ENCODE measurements at places on chromosomes 7 and 10.
A peak's percentile ranks its signal among the peaks of the same experiment; 100 is the strongest.

DNA sequence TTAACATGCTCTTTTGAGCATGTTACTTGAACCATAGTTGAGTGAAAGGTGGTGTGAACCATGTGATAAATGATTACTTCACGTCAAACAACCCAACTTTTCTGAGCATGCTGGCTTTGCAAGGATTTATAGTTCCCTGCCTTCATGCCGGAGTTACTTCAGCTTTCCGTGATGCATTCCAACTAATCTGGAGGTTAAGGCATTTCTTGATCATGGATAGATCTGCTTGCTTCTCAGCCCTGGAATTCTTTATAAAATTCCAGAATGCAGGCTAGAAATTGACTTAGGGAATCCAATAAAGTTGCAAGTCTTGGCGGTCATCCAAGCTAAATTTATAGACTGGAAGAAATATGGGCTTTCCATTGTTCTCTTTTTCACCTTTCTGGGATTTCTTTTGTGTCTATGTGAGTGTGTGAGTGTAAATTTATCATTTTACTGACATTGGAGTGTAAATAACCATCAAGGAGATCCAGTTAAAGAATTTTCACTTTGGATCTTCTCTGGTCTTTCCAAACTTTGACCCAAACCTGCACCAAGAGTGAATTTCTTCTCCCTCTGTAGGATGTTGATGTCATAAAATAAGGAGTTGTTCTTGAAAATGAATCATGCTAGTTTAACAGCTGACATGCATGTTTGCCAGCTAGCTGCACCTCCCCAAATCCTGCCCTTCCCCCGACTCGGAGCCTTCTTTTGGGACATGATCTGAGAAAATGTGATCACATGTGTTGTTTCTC is 289.0 kb downstream of the TWIST1 start:
- no peak for DNase-seq

GRCh38 chr7:13875496-13876074 is 113.9 kb downstream of the ETV1 start:
- peak; percentile 36 for DNase-seq

DNA sequence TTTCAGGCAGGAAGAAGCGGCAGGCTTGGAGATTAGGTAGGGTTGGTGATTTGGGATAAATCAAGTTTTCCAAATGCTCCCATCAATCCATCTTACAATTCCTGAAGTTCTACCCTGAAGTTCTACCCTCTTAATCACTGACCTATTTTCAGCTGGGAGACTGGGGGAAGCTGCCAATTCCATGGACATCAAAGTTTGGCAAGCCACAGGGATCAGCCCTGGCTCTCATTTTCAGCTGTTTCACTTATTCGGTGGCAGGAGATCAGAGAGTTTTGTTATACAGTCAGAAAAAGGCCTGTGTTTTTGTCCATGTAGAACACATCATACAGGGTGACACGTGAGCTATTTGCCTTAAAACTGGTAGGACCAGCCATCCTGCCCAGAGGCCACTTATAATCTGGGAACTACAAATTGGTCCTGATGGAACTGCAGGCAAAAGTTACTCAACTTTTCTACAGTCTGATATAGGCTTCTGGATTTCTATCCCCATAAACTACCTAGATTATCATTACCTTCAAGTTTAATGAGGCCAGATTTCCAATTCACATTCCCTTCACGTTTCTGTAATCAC is 112.9 kb upstream of the ZNF746 start:
- no peak for DNase-seq

GRCh38 chr10:25555865-25556264 is 378.2 kb upstream of the MYO3A start:
- DNase-seq, result no peak

DNA sequence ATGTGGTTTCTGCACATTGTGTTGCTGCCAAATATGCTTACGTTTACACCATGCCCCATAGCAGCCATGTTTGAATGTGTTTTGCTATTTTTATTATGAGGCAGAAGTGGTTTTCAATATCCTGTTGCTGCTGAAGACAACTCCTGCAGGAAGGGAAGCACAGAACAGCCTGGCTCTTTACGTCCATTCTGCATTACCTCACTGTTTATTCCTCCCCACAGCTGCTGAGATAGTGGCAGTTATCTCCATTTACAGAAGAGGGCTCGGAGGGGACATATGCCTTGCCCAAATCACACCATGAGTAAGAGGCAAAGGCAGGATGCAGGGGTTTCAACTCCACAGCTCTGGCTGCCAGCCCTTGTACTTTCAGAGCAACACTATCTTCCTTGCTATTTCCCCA is 35.3 kb downstream of the PLPP4 start:
- DNase-seq, result peak; percentile 56

- peak; percentile 74 for DNase-seq
Observed at GRCh38 chr10:102009801-102010425, 46.1 kb downstream of the ARMH3 start.

- DNase-seq, result no peak
Observed at GRCh38 chr7:159070431-159071148, 74.1 kb downstream of the VIPR2 start.

GRCh38 chr7:47103498-47104205 is 478.3 kb downstream of the TNS3 start:
- no peak for DNase-seq

GRCh38 chr10:50419756-50420155 is 168.4 kb upstream of the ASAH2 start:
- peak; percentile 48 for DNase-seq

DNA sequence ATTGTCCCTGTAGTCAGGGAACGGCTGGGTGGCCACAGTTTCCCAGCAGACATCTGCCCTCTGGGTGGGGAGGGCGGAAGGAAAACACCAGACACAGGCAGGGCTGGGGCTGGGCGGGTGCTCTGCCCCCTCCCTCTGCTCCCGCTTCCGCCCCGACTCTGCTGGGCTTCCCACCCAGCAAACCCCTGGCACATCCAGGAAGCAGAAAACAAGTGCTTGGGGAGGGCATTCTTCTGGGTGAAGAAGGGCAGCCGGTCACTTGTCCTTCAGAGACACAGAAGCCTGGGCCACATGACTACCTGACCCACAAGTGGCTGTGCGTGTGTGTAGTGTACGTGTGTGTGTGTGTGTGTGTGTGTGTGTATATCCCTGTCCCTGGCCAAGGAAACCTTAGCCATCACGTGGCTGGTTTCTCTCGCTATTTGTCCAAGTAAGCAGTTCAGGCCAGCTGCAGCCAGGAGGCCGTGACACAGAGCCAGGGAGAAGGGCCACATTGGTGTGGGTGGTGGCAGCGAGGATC is 77.9 kb downstream of the ZMIZ1 start:
- DNase-seq, result no peak

- no peak for DNase-seq
Observed at GRCh38 chr7:15011289-15011688, 108.7 kb upstream of the DGKB start.

DNA sequence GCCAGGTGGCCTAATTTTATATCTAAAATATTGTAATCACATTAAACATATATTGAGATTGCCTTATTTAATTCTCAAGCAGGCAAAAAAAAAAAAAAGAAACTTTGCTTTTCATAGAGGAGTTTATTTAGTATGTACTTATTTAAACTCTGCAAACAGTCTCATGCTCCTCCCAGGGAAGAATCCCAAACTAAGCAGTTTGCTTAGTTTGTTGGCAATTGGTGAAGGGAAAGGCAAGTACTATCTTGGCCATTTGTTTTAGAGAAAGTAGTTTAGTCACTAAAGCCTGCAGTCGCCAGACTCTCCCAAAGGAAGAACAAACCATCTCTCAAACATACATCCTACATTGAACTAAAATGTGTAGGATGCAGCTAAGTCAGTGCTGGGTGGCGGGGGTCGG is 226.8 kb downstream of the CDC14C start:
- no peak for DNase-seq

DNA sequence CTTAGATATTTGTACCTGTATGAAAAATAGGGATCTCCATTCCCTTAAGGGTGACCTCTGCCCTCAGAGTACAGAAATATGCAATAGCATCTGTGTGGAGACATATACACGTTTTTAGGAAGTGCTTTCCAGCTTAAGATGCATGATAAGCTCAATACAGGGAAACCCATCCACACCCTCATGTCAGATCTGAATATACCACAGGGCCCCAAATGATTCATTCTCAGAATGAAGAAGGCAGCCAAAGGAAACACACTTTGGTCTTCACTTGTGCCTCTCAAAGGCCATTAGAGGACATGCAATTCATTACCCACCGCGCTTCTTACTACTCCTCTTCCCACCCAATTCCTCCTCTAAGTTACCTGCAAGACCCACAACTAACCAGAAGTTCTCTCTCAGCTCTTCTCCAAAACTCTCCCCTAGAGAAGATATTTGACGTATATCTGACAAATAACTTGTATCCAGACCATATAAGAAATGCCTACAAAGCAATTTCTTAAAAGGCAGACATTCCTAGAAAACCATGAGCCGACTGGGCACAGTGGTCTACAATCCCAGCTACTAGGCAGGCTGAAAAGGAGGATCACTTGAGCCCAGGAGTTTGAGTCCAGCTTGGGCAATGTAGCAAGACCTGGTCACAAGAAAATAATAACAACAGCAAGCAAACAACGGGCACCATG is 103.0 kb downstream of the OAT start:
- no peak for DNase-seq

DNA sequence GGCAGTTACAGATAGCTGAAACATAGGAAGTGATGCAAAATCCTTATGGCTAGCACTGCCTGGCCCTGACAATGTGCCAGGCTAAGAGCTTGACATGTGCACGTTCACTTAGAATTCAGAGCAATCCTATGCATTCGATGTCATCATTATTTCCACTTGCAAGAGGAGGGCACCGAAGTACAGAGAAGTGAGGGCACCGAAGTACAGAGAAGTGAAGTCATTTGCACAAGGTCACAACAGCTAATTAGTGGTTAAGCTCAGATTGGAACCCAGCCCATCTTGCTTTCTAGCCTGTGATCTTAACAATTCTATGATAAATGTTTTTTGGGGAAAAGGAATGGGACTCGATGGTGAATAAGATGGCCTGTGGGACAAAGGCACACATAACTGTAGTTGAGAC is 73.4 kb downstream of the ARHGAP22 start:
- no peak for DNase-seq

- DNase-seq, result no peak
Observed at GRCh38 chr10:51311228-51311627, 236.9 kb downstream of the PRKG1 start.

- no peak for DNase-seq
Observed at GRCh38 chr7:151454305-151454704, 14.4 kb upstream of the CRYGN start.

DNA sequence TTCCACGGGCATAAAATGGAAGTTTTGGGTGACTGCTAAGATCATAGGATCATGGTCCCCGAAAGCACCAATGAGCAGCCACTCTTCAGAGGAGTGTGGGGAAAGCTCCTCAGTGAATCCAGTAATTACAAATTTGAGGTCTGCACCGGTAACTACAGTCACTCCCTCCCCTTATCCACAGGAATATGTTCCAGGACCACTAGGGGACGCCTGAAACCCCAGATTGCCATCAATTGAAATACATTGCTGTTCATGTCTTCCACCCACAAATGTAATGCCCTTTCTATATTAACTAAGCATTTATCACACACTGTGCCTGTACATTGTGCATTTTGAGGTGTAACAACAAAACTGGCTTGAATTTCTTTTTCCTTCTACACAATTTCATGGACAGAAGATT is 447.9 kb upstream of the PFKP start:
- peak; percentile 50 for DNase-seq

GRCh38 chr7:133781486-133782090 is 345.6 kb upstream of the LRGUK start:
- no peak for DNase-seq

GRCh38 chr7:142894985-142895593 is 9.5 kb upstream of the TRPV6 start:
- no peak for DNase-seq

- no peak for DNase-seq
Observed at GRCh38 chr7:148590471-148590870, at the start of gene C7orf33. C7orf33 (plus strand) TSS chr7:148590766; CDS start chr7:148590926, 160 bp downstream.

DNA sequence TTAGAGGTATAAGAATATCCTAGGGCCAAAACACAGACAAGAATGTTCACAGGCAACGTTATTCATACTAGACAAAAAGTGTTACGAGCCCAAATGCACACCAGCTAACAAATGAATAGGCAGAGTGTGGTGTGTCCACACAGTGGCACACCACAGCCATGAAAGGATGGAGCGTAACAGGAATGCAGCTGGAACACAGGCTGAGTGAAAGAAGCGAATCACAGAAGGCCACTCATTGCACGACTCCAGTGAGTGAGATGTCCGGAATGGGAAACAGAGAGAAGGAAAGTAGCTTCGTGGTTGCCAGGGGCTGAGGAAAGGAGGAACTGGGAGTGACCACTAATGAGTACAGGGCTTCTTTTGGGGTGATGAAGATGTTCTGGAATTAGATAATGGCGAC is 198.8 kb downstream of the TNS3 start:
- no peak for DNase-seq

GRCh38 chr10:78853864-78854263 is 214.9 kb upstream of the ZMIZ1 start:
- no peak for DNase-seq

DNA sequence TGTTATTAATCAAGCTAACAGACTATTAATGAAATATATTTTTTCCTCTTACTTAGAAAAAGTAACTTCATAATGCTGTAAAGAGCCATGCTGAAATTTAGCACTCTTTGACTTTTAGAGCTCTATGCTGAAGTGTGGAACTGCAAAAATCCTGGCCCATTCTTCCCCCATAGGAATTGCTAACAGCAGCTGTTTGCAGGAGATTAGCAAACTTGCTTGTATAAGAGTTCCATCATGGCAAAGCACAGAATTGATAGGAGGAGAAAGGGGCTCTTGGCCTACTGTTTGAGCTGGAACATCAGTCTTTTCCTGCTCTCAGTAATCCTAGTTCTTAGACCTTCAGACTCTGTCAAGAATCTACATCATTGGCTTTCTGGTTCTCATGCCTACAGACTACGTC is 18.3 kb upstream of the GNAT3 start:
- DNase-seq, result peak; percentile 17

- no peak for DNase-seq
Observed at GRCh38 chr10:116216676-116217075, 56.3 kb downstream of the GFRA1 start.

Measured in erythroblast (primary cell).